SIG-M5 (cell line): ENCODE measurements at places on chromosomes 2 and 18.

GRCh38 chr18:45980229-45980628 lies 13.1 kb upstream of the EPG5 start:
- DNase-seq: no peak

- no peak for DNase-seq
Measured at GRCh38 chr2:56410140-56410539, 226.3 kb downstream of the CCDC85A start.

GRCh38 chr2:109247812-109248211 lies 118.8 kb downstream of the SH3RF3 start:
- DNase-seq: no peak

DNA sequence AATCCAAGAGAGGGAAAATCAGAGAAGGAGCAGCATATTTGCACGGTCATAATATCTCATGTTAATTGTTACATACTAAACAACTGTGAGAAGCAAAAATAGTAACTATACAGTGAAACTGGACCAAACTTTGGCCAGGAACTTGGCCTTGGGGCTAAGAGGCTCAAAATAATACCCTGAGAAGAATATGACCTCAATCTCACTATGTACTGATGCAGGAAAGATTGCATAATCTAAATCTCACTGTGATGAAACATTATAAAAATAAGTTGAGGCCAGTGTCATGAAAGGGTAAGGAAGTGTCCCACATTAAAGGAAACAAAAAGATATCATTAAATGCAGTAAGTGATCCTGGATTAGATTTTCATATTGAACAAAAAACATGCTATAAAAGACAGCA lies 36.5 kb downstream of the ZRANB3 start:
- DNase-seq: no peak

GRCh38 chr2:238682536-238682935 lies 165.3 kb upstream of the TWIST2 start:
- DNase-seq: no peak

- DNase-seq: no peak
Measured at GRCh38 chr2:241223211-241224017, 34.9 kb downstream of the ANO7 start.

- no peak for DNase-seq
Measured at GRCh38 chr2:27776097-27776496, 4.6 kb downstream of the MRPL33 start.

DNA sequence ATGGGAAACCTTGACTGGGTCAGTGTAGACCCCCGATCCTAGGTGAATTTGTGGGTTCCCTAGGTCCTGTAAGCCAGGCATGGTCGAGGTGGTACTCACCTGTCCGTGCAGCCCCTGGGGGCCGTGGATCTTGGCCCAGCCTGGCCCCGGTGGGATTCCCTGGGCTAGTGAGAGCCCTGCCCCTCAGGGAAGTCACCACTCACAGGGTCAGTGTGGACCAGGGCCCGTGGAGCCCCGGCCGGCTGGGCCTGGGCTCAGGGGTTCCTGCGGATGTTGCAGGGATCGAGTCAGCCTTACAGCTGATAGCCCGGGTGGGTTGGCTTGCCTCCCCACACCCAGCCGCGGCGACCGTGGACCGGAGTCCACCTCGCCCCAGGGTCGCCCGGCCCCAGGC lies 528 bp downstream of the ATG9A start:
- no peak for DNase-seq

DNA sequence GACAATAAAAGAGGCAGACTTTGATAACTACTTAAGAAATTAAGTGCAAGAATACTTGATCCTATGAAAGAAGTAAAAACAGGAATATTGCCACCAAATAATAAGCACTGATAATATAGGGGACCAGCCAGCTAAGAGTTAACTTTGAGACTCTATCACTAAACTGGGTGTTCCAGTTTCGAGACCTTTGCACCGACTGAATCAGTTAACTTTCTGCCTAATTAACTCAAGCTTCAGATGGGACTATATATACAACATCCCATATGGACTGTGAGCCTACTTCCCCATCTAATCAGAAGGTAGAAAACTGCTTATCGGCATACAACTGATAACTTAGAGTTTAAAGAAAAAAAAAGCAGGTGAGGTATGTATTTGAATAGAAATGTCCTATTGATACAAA lies 25.8 kb upstream of the SLC9A2 start:
- DNase-seq: no peak

DNA sequence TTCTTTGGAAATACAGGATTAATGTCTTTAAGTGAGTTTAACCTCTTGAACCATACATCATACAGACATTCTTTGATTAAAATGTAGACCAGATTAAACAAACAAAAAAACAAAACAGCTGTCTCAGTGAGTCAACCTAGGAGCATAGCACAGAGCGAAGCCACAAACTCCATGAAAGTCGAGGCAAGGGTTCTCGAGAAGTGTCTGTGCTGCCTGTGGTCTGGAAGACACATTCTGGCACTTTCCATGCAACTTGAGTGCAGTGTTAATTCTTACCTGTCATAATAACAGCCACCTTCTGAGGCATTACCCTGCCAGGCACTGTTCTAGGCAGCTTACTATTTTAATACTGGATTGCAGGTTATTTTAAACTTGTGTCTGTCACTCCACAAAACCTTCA lies 435.5 kb upstream of the MMADHC start:
- DNase-seq: no peak

GRCh38 chr2:235510318-235510717 lies 16.5 kb downstream of the AGAP1 start:
- DNase-seq: no peak

- DNase-seq: no peak
Measured at GRCh38 chr18:7017013-7017412, 100.6 kb downstream of the LAMA1 start.

DNA sequence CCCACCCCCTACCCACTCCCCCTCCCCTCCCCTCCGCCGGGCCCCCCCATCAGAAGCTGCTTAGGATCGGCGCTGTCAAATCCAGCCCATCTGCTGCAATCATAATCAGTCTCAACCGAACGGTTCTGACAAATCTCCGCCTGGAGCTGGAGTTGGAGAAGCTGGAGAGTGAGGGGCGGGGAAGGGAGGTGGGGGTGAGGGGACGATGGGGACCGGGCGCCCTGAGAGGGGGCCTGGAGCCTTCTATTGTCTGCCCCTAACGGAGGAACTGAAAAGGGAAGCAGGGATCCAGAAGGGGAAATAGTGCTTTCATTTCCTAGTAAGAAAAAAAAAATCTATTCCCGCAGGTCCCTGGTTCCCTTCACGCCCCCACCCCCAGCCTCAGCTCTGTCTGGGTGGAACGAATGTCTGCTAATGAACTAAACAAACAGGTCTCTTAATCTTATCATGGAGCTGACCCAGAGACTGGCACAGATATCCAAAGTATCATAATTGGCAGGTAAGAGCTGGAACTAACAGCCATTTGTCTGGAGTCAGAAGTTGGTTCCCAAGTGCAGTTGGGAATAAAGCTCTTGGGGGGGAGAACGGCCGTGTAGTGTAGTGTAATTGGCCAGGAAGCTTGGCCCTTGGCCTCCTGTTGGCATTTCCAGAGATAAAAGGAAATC lies 301.2 kb downstream of the NCKAP5 start:
- no peak for DNase-seq

DNA sequence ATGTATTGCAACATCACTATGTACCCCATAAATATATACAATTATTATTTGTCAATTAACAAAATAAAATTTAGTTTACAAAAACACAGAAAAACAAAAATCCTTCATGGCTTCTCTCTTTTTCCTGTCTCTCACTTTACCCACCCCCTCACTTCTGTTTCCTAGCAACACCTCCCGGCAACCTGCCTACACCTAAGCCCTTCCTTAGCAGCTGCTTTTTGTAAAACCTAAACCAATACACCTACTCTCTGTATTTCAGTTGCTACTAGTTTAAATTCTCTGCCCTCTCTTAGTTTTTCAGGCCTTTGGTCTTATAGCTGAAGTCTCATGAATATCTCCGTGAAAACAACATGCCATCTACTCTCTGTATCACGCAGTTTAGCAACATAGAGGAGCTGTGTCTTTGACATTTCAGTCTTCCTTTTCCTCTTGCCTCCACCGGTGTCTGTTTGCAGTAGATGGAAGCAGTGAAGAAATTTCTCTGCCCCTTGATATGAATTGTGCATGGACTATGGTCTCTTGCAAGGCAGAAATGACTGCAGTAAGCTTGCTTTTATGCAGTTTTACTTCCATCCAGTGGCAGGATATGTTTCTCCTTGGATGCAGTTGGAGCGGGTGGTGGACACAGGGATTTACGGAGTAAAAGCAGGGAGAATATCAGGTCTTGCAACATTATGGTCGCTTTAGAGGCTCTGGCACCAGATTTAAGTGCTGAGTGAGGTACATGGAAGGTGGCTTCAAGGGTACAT lies 42.0 kb upstream of the ZDBF2 start:
- no peak for DNase-seq

DNA sequence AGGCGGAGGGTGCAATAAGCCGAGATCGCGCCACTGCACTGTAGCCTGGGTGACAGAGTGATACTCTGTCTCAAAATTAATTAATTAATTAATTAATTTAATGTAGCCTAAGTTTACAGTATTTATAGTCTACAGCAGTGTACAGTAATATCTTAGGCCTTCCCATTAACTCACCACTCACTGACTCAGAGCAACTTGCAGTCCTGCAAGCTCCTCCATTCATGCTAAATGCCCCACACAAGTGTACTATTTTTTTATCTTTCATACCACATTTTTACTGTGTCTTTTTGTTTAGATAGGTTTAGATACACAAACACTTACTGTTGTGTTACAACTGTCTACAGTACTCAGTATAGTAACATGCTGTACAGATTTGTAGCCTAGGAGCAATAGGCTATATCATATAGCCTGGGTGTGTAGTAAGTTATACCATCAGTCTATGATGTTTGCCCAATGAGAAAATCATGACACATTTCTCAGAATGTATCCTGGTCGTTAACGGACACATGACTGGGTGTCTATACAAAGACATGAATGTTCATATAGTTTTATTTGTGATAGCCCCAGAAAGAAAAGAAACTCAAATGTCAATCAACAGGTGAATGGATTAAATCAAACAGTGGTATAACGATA lies 15.8 kb upstream of the RNU2-63P start:
- no peak for DNase-seq

DNA sequence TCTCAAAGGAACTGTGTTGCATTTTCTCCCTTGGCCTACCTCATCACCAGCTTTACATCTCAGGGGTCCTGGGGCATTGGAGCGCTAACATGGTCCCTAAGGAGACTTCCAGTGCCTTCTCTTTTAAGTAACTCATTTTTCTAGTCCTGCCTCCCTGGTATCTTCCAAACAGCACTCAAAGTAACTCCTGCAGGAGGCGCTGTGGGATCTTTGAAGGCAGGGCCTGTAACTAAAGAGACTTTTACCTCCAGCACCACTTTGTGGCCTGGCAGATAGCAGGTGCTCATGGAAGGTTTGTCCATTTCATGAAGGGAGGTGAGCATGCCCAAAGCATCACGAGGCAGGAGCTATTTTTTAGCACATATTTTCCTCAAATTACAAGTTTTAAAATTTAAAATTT lies 411.0 kb upstream of the GYPC start:
- no peak for DNase-seq

GRCh38 chr2:66567729-66568128 lies 132.8 kb downstream of the MEIS1 start:
- DNase-seq: no peak

DNA sequence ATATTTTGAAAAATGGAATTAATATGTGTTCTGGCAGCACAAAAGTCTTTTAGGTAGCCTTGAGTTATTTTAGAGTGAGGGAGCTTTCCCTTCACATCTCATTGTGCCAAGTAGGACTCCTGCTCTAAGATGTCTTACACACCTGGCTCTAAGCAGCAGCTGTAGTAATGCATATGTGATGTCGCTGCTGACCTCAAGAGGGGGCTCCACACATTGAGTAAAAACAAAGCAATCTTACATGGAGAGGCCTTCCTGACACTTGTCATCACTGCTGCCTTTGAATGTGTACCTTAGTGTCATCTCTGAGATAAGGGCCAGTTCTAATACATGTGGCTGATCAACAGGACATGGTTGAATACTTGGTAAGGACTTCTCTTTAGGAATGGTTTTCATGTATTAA lies 75.8 kb downstream of the ACTR3 start:
- no peak for DNase-seq

GRCh38 chr2:103962670-103963069 lies 891.2 kb upstream of the POU3F3 start:
- no peak for DNase-seq

GRCh38 chr2:149715005-149715592 lies 127.5 kb upstream of the MMADHC start:
- DNase-seq: no peak

DNA sequence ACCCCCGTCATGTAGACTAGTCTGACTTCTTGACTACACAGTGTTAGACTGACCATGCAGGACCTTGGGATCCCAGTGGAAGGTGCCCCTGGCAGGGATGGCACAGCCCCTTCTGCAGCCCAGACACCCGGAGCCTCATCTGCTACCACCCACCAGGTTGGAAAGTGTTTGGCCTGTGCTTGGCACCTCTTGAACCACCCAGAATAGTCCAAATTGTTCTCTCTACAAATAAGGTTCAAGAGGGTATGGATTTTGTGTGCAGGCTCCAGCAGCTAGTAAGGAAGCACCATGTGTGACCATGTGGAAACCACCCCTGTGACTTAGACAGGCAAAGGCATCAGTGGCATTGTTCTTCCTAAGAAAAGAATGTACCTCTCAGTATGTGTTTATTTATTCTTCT lies 18.4 kb downstream of the L3MBTL4 start:
- DNase-seq: no peak

GRCh38 chr18:32998285-32998684 lies 225.5 kb upstream of the KLHL14 start:
- no peak for DNase-seq

DNA sequence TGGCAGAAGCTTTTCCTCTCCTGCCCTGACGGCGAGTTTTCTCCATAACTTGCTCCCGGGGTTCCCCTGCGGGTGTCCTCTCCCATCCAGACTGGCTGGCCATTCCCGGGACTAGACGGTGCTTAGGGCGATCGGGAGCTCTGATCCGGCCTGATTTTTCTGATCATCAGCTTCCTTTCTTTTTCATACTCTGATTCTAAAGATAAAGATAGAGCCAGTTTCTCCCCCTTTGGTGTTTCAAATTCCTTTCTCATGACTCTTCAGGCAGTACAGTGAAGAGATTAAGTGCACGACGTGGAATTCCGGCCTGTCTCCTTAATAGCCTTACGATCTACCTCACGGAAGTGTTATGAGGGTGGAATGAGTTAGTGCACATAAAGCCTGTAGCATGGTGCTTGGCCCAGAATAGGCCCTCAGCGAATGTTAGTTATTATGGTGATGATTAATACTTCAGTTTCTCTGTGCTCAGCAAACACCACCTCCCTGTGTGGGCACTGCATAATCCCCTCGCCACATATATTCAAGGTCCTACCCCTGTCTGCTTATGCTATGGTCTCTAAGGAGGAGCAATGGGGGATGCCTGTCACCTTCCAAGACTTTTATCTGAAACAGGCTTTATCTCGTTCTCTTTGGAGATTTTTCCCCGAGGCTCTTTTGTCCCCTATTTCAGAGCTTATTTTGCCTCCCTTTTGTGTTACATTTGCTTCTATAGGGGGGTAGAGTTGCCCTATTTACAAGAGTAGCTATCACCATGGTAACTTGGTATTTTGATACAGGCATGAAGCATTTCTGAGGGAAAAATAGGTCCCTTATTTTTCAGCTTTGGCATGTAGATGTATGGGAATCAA lies 254.8 kb downstream of the CDH2 start:
- DNase-seq: no peak
